SJSA1 (cell line): ENCODE measurements at places on chromosomes 5 and 9.

GRCh38 chr5:135219868-135220267 is 179.2 kb downstream of the MACROH2A1 start:
- no peak for DNase-seq

GRCh38 chr9:113589407-113589806 is 125.9 kb downstream of the RGS3 start:
- no peak for DNase-seq

DNA sequence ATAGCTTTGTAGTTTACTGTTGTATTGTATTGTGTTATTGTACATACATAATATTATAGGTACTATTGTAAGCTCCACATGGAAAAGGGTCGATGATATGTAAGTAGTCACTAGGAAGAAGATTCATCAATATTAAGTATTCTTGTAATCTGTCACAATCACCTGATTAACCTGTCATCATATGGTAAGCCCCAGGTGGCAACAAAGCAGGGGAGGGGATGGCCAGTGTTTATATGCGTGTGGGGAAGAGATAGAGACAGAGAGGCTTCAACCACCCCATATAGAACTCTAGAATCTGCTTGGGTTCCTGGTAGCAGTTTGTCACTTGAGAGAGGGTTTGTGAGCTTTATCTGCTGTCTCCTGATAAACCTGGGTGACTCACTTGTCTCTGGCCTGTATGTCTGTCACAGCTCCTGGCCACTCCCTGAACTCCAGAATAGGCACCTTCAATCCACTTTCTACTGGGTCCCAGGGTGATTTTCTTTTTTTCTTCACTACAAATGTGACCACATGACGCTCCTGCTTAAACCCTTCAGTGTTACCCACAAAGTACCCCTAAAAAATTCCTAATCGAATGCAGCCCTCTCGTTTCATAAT is 48.9 kb upstream of the CPEB4 start:
- no peak for DNase-seq

DNA sequence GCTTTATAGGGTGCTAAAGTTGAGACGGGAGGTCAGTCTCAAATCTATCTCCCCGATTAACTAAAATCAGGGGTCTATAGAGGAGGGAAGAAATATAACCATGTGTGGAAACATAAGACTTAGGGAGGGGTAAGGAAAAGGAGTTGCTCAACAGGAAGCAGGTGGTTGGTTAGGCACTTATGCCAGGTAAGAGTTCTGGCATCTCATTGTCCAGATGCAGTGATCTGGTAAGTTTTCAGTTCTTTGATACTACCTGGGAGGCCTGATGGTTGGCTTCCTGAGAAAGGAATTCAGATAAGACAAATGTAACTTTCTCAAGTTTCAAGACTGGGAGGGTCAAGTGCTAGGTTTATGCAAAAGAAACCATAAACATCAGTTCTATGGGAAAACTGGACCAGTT is 47.7 kb downstream of the CERT1 start:
- DNase-seq, result no peak

DNA sequence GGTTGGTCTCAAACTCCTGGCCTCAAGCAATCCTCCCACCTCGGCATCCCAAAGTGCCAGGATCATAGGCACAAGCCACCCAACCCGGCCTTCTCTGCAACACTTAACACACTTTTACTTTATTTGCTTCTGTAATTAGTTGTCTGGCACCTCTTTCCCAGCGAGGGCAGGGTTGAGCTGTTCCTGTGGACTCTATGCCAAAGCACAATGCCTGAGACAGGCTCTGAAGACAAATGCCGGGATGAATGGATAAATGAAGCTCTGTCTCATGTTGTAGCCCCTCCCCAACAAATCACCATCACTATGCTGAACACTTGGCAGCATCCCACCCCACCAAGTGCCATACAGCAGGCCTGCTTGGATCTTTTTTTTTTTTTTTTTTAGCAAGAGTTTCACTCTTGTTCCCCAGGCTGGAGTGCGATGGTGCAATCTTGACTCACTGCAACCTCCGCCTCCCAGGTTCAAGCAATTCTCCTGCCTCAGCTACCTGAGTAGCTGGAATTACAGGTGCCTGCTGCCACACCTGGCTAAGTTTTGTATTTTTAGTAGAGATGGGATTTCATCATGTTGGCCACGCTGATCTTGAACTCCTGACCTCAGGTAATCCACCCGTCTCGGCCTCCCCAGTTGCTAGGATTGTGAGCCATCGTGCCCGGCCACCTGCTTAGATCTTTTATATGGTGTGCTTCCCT is 21.3 kb downstream of the GPX3 start:
- no peak for DNase-seq

DNA sequence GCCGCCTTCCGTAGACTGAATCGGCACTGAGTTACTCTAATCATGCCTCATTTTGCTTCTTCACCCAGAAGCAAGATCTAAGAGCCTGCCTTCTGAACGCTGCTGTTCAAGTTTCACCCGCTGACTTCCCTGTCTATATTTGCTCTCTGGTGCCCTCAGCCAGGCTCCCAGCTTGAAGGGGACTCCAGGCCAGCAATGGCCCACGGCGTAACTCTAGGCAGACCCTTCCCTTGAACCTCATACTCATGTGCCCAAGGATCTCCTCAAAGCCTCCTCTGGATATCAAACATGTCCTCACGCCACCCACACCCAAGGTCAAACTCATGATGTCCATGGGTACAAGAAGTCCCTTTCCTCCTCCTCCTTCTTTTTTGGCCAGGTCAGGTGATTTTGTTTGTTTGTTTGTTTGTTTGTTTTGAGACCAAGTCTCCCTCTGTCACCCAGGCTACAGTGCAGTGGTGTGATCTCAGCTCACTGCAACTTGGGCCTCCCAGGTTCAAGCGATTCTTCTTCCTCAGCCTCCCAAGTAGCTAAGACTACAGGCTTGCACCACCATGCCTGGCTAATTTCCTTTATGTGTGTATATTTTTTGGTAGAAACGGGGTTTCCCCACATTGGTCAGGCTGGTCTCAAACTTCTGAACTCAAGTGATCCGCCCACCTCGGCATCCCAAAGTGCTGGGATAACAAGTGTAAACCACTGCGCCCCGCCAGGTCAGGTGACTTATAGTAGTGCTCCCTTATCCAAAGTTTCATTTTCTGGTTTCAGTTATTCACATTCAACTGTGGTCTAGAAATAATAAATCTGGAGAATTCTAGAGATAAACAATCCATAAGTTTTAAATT is 239.0 kb downstream of the SYK start:
- DNase-seq, result no peak

- DNase-seq, result no peak
These were observed 164.8 kb downstream of the ZSWIM6 start for GRCh38 chr5:61496860-61497259.

GRCh38 chr5:42948961-42949347 is 91.2 kb downstream of the ANXA2R start:
- no peak for DNase-seq

DNA sequence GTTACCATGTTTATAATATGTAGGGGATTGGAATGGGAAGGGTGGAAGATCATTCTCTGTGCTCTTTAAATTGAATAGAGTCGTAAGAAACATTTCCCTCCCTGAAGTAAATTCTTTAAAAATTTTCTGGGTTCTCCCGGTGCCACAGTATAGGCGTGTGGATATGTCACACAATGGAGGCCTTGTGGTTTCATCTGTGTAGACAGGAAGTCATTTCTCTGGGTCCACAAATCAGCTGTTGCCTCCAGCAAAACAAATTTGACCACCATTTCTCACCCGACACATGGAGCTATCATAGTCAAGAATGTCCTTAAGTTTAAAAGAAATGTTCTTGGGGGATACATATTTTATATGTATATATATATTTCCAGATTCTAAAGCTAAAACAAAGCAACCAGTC is 17.4 kb downstream of the CEP78 start:
- no peak for DNase-seq

GRCh38 chr5:132294728-132295504 is 722 bp downstream of the SLC22A4 start:
- DNase-seq, result peak; percentile 91

- DNase-seq, result no peak
These were observed 24.6 kb upstream of the ANKH start for GRCh38 chr5:14896131-14896530.

DNA sequence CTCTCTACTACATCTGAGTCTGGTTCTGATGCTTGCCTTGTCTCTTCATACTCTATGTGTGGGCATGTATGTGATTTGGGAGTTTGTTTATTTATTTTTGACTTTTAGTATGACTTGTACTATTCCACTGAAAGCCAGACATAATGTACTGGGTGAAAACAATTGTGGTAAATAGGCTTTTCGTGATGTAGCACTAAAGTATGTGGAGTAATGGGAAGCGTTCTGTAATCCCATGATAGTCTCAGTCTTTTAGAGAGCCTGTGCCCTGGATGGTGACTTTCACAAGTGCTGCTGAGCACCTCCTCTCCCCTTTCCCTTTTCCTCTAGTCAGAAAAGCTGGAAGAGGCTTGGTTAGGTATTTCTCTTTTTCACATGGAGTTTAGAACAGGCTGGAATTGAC is 85.8 kb upstream of the S1PR3 start:
- DNase-seq, result peak; percentile 66

DNA sequence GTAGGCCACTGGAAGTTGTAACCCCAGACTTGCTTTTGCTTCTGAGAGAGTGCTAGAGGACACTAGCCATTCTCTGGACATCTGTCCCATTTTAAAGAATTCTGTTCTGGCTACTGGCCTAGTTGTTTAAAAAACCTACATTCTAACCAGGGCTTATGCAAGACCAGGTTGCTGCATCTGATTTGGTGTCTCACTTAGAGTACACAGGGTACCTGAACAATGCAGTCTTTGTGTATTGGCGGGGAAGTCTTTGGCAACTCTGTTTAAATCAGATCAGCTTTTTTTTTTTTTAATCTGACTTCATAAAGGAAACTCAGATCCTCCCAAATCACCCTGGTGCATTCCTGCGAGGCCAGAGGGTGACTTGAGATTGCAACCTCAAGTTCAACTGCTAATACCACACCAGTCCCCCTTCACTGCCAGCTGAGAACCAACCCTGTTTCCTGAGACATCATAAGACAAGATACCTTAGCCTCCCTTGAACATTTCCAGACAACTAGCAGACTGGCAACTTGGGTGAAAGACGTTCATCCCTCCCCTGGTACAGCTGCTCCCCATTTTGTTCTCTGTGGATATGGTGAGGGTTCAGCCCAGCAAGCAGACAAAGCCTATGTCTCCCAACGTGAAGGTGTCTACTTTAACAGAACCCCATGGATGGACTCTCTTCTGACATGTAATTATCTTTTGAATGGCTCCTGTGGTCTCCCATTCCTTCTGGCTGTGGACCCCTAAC is 27.0 kb downstream of the SKP1 start:
- no peak for DNase-seq

GRCh38 chr5:123537256-123537655 is 25.3 kb downstream of the CSNK1G3 start:
- DNase-seq, result no peak

DNA sequence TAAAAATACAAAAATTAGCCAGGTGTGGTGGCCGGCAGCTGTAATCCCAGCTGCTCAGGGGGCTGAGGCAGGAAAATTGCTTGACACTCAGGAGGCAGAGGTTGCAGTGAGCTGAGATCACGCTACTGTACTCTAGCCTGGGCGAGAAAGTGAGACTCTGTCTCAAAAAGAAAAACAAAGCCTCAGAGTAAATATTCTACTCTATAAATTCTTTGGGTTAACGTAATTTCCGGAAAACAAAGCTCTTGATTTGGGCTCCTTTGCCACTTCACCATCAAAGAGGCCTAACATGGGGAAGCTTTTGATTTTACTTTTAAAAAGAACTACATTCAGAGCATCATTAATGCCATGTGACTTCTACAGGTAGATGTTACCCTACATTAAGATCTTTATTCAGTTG is 103.1 kb downstream of the SERINC5 start:
- DNase-seq, result no peak

GRCh38 chr9:116336133-116336862 is 182.7 kb downstream of the PAPPA start:
- DNase-seq, result no peak

GRCh38 chr5:61575103-61575502 is 243.0 kb downstream of the ZSWIM6 start:
- DNase-seq, result peak; percentile 75

DNA sequence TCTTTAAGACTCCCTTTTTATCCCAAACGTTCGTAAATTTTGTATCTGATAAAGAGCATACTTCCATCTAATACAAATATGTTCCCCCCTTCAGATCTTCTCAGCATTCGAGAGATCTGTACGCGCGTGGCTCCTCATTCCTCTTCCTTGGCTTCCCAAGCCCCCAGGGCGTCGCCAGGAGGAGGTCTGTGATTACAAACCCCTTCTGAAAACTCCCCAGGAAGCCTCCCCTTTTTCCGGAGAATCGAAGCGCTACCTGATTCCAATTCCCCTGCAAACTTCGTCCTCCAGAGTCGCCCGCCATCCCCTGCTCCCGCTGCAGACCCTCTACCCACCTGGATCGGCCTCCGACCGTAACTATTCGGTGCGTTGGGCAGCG is 19.9 kb downstream of the CDKN2A start:
- peak; percentile 43 for DNase-seq

DNA sequence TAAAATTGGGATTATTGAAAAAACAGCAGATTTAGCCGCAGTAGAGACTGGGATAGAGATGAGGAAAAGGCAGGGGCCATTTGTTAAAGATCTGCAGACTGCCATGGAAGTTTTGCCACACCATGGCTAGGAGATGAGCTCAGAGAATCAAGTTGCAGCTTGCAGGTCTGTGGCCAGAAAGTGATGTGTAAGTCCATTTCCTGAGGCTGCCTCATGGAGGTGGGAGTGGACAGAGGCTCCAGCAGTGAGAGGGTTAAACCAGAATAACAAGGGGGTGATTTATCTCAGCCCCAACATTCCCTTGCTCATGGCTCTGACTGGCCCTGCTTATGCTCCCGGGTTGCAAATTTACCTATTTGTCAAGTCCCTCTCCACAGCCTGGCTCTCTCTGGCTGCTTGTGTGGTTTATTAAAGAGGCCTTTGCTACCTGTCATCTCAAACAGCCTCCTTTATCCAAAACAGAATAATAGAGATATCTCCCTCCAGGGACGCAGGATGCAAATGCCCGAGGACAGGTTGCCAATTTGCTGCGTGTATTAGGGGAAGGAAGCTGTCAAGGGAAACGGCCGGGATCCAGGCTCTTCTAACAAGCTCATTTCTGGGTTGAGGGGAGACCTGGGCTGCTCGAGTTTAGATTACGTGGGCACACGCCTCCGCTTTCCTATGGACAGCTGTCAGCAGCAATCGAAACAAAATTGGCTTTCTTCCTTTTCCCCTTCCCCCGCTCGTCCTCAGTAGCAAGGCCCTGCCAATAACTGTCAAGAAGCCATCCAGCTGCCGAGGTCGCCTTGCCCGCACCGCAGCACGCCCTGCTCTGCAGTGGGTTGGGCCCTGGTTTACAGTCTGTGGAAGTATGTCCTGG is 72.8 kb upstream of the PITX1 start:
- no peak for DNase-seq
